ENCODE measurements at places on chromosomes 5 and 9. TPM values are rescaled to one million over a fixed set of nuclear protein-coding genes. Genes with fewer than 3 reads are reported as not detected.

Gene UGT3A1
- 0.11 TPM for total RNA-seq

Gene TMEM141
- total RNA-seq = 118 TPM

Gene ALDH7A1
- 49.4 TPM for total RNA-seq

- H3K36me3 ChIP-seq = no peaks in the 10 kb centered on the region
- H3K27ac ChIP-seq = no peak overlapping the region
- DNase-seq = no peak
- H3K4me3 ChIP-seq = no peak overlapping the region
- H3K27me3 ChIP-seq = no peaks in the 10 kb centered on the region
- H3K4me1 ChIP-seq = no peaks in the 10 kb centered on the region
Observed at GRCh38 chr9:28696960-28697359, 1123.7 kb upstream of the C9orf72 start.

DNA sequence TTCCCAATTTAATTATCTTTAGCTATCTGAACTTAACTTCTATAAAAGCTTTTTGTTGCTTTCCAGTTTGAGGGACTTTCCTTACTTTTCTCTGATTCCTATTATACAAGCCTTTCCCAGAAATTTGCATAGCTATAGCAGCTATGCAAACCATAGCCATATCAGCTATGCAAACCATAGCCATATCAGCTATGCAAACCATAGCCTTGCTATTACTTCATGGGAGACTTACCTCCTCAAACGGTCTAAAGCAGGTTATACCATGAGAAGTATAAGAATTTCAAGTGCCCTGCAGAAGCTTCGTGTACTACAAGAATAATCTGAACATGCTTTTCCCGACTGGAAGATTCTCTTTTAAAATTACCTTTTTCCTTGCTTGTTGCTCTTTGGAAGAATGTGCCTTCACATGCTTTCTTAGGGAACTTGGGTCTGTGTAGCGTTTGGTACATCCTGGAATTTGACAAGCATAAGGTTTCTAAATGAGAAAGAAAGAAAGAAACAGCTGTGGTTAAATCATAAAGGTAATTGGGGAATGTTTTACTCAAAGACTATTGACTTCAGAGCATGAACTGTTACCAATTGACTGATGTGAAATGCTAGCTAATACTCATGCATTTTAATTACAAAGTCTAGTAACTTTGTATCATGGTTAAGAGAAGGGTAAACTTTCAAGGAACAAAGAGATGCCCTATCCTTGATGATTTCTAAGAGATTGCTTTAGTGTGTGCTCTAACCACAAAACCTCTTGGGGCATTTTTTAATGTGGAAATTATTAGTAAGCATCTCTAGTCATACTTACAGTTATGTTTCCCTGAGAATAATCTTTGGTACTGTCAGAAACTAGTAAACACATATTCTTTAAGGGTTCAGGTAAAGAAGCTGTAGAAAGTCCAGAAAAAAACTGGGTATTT lies 367.6 kb downstream of the GLIS3 start:
- H3K36me3 ChIP-seq = no peaks in the 10 kb centered on the region
- H3K4me1 ChIP-seq = no peaks in the 10 kb centered on the region
- DNase-seq = no peak
- no peak overlapping the region for H3K27ac ChIP-seq
- H3K4me3 ChIP-seq = no peak overlapping the region
- no peaks in the 10 kb centered on the region for H3K27me3 ChIP-seq

DNA sequence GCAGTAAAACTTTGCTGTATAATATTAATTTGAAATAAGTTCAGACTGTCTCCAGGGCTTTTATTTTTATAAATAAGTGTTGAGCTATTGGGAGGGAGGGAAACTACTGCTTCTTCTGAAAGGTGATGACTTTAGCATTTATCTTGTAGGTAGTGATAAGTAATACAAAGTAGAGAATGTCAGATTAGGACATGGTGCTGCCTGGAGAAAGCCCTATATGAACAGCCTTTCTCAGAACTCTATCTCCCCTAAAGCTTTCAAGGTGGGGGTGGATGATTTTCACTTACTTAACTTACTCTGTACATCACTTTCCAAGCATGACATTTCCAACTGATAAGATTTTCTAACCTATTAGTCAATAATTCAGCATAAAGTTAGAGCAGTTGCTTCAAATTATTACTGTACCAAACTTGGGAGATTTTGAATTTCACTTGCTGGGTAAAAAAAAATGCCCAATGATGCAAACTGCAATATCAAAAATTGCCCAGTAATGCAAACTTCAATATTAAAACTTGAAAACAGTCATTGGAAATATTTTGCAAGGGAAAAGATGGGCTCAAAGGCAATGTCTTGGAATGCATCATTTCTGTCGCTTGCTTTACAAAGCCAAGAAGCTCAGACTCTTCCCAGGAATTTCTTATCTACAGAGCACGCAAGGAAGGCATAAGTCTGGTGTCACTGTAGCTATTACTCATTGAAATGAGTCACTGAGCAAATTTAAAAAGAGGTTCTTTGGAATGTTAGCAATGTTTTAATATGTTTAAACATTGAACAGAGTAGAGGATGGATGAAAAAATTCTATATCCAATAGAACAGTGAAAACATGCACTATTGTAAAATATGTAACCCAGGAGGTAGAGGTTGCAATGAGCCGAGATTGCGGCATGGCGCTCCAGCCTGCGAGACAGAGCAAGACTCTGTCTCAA lies 569.5 kb downstream of the PSAT1 start:
- DNase-seq = no peak
- no peak overlapping the region for H3K27ac ChIP-seq
- no peaks in the 10 kb centered on the region for H3K4me1 ChIP-seq
- no peak overlapping the region for H3K4me3 ChIP-seq
- H3K27me3 ChIP-seq = no peaks in the 10 kb centered on the region
- H3K36me3 ChIP-seq = no peaks in the 10 kb centered on the region

DNA sequence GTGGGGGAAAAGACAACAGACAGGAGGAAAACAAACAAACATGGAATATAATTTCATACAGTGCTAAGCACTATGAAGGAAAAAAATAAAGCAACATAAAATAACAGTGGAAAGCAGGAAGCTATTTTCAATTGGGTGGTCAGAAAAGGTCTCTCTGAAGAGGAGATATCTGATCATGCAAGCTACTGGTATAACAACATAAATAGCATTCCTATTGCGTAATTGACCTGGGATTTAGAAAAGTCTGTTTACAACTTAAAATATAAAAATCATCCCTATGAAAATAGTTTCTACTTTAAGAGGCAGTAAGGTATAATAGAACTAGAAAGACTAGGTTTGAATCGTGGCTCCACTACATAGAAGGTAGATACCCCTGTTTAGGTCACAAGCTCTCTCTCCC lies 61.4 kb downstream of the FBXW11 start:
- no peaks in the 10 kb centered on the region for H3K4me1 ChIP-seq
- no peaks in the 10 kb centered on the region for H3K36me3 ChIP-seq
- no peak overlapping the region for H3K4me3 ChIP-seq

- H3K4me1 ChIP-seq = no peaks in the 10 kb centered on the region
- no peak overlapping the region for H3K4me3 ChIP-seq
- H3K27ac ChIP-seq = no peak overlapping the region
- no peak for DNase-seq
Observed at GRCh38 chr5:176573564-176574296, 24.6 kb downstream of the CDHR2 start.

Measured in esophagus squamous epithelium (tissue), 5 donors.